Amygdala (tissue), 56 donors: ENCODE measurements at places on chromosomes 7 and 10.

GRCh38 chr10:129727495-129727894, 236.6 kb downstream of the EBF3 start:
- DNase-seq = no peak

- no peak for DNase-seq
Measured at GRCh38 chr10:109591601-109592000, 331.7 kb downstream of the XPNPEP1 start.

- DNase-seq = no peak
Measured at GRCh38 chr7:3238525-3239210, 62.4 kb upstream of the SDK1 start.

GRCh38 chr10:123287594-123288247, 133.5 kb downstream of the BUB3 start:
- no peak for DNase-seq

DNA sequence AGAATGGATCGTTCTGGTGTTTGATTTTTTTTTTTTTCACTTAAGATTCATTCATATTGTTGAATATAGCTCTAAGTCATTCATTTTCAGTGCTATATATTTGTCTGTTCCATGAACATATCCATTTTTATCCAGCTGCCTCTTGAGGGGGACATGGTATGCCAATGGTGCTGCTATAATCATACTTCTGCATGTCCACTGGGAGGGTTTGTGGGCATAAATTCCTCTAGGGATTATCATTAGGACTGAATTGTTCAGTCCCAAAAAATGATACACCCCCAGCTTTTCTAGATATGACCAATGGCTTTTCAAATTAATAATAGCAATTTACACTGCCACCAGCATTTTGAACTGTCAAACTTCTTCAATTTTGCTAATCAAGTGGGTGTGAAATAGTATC, 41.1 kb downstream of the CAV1 start:
- no peak for DNase-seq

GRCh38 chr10:33274096-33274785, 60.2 kb downstream of the NRP1 start:
- no peak for DNase-seq

DNA sequence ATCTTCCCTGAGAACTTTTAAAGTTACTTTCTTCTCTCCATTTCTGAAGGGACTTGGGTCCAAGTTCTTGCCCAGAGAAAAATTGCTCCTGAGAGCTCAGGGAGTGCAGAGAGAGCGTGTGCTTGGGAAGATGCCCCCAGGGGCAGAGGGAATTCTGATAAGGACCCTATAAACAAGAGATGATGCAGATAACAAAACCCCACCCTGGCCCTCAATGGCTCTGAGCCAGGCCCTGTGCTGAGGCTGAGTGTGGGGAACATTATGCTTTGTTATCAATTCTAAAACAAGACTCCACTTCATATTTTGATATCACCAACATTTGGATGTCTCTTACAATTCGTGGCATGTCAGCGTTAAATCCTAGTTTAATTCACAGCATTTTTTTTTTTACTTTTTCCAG, 34.4 kb upstream of the HABP2 start:
- DNase-seq = no peak

GRCh38 chr7:127504715-127505114, 80.7 kb downstream of the GCC1 start:
- DNase-seq = no peak

- DNase-seq = peak; percentile 85
Measured at GRCh38 chr7:124033095-124033806, 384 bp upstream of the TMEM229A start.

- no peak for DNase-seq
Measured at GRCh38 chr7:37683246-37684120, at the start of gene GPR141. GPR141 (plus strand) TSS chr7:37683766; CDS start chr7:37740394, 56,628 bp downstream.

DNA sequence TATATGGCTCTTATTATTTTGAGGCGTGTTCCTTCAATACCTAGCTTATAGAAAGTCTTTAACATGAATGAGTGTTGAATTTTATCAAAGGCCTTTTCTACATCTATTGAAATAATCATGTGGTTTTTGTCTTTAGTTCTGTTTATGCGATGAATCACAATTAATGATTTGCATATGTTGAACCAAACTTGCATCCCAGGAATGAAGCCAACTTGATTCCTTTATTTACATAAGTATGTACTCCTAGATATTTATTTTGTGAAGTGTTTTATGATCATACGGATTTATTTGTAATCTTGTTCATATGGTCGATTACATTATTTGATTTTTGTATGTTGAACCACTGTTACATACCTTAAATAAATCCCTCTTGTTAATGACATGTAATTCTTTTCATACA, 244.3 kb upstream of the KCND2 start:
- no peak for DNase-seq

DNA sequence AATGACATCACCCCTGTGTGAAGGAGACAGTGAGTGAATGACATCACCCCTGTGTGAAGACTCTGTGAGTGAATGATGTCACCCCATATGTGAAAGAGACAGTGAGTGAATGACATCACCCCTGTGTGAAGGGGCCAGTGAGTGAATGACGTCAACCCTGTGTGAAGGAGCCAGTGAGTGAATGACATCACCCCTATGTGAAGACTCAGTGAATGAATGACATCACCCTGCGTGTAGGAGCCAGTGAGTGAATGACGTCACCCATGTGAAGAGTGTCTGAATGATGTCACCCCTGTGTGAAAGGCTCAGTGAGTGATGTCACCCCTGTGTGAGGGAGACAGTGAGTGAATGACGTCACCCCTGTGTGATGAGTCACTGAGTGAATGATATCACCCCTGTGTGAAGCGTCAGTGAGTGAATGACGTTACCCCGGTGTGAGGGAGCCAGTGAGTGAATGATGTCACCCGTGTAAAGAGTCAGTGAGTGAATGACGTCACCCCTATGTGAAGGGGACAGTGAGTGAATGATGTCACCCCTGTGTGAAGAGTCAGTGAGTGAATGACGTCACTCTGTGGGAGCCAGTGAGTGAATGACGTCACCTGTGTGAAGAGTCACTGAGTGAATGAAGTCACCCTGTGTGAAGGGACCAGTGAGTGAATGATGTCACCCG, 478.1 kb downstream of the PTPRN2 start:
- no peak for DNase-seq

DNA sequence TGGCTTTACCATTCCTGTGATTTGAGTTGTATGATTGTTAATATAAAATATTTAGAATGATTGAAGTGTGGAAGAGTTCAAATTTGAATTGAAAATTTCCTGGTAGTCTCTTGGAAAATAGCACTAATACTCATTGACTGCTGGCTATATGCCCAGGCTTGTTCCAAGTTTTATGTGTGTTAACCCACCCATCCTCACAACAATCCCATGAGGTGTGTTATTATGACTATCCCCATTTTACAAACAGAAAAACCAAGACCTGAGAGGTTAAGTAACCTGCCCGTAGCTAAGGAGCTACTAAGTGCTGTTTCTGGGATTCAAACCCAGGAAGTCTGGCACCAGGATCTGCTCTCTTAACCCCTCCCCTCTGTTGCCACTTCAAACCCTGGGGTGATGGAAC, 213.9 kb downstream of the CREB5 start:
- DNase-seq = no peak

DNA sequence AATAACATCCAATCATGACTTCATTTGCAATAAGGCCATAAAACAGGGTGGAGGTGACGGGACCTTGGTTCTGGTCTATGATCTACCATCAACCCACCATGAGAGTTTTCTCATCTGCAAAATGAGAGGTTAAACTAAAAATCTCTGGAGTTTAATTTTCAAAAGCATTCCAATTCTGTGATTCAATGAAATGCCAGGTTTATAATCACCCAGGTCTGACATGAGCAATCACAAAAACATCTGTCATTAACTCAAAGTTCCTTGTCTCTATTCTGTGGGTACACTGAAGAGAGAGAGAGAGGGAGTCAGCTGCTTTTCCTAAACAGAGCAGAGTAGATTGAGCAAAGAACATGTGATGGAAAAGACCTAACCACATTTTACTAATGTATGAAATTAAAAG, 75.4 kb downstream of the NUDCD3 start:
- DNase-seq = no peak

DNA sequence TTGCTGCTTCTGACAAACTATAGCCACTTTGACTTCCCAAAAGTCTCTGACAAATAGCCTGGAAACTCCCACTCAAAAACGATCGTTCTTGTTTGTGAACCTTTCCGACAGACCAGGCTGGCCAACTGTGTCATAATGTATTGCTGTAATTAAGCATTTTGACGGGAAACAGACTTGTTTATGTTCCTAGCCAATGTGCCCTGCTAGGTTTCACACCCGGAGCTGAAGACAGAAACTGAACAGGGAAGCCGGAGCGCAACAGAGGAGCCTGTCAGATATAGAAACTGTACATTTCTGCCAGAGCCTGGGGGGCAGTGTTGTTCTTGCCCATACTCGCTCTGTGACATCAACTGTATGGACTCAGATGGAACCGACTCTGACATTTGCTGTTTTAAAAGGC, 55.3 kb upstream of the C7orf33 start:
- DNase-seq = no peak
